Stimulated activated CD4-positive, alpha-beta T cell treated with anti-CD3 and anti-CD28 coated beads, Interleukin-4, amount 100 ng/mL, for 24 hours (primary cell): ENCODE measurements at places on chromosomes 2 and 18.

- DNase-seq, result no peak
Measured at GRCh38 chr2:126785862-126786261, 112.8 kb upstream of the TEX51 start.

DNA sequence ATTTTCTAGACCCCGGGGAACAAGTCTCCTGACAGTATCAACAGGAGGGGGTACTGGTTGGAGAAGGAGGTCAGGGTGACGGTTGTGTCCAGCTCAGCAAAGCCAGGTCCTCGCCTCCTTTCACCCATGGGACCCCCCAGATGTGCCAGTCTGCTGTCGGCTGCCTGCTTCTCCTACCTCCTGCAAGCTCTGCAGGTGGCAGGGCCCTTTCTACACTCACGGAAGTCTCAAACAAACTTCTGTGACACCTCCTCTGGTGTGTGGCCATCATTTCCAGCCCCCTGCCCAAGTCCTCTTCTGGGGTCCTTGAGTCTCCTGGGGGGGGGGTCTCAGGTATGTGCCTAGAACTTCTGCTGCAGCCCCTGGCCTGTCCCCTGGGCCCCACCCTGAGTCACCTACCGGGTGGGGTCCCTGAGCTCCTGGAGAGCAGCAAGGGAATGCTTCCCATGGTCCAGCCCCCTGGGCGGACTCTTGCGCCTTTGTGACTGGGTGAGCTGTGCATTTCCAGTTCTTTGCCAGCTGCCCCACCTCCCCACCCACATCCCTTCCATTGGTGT lies 12.8 kb downstream of the SH3RF3 start:
- DNase-seq, result no peak

GRCh38 chr18:72871091-72871490 lies 3.3 kb upstream of the NETO1 start:
- no peak for DNase-seq

DNA sequence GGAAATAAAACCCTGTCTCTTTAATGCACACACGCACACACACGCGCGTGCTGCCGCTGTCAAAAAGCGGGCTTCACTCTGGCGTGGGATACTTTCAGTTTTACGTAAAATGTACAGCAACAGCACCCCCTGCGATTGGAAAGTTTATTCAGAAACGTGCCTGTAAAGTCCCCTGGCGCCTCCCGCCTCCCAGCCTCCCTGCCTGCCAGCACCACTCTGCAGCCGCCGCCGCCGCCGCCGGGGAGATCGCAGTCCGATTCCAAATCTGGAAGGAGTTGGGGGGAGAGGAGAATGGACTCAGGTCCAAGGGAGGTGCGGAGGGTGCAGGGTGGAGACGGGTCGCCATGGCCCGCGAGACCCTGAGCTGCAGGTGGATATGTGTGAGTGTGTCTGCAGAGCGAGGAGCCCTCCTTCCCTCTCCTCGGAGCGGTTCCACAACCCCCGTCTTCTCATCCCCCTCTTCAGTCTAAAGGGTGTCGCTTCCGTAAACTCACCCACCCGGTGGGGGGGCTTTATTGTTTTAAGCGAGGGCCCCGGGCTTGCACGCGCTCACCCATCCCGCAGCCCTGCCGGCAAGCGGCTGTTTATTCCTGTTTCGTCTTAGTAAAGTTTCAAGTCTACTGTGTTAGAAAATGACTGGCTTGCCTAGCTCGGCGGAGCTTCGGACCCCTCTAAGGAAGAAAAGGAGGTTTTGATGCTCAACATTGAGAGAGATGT lies 1.8 kb upstream of the BCL11A start:
- DNase-seq, result peak; percentile 58

- no peak for DNase-seq
Measured at GRCh38 chr2:218839430-218839829, 7.8 kb upstream of the PRKAG3 start.

DNA sequence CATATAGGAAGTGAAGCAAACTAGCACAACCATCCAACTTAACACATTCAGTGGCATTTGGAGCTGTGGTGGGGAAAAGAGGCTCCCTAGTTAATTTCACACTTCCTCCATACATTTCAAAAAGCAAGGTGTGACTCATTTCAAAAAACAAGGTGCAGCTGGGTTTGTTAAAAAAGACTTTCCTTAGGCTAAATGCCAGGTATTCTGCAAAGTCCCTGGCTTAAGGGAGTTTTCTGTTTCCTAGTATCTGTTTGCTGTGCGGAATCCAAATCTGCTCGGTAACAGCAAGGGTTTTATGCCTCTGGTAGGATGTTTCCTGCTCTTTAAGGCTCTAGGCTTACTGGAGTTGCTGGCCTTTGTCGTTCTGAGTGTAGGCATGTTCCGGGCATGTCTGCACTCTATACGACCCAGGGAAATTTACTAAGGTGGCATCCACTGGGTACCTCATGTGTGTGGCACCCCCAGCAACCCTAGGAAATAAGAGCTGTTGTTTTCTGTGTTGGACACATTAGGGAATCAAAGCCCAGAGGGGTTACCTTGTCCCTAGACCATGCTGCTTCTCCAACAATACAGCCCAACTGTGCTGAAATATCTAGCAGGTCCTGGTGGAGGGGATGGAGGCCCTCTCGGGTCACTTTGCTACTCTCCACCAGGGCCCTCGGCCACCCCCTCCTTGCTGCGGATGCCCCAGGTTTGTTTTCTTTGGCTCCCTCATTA lies 634 bp upstream of the MSGN1 start:
- DNase-seq, result no peak

DNA sequence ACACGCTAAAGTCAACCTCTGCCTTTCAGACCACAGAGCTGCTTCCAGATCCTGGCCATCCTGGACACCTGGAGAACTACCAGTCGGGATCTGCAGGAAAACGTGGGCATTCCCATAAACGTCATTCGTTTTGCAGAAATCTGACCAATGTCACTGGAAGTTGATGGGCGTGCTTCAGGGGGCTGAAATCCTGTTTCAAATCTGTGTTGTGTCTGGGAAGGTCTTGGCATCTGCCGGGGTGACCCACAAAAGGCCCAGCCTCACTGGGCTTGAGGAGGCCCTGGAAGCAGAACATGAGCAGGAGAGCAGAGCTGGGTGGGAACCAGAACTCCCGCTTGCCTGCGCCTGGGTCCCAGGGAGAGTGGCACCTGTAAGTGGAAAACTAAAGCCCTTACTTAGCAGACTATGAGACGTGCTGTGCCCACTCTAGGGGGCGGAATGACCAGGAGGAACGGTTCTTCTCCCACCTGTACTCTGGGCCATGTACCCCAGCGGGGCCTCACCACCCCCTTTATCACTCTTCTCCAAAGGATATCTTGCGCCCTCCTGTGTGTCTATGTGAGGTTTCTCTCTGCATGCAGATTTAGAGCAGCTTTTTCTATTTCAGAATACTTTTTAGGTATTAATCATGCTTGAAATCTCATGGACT lies 200.9 kb downstream of the FAM210A start:
- no peak for DNase-seq

DNA sequence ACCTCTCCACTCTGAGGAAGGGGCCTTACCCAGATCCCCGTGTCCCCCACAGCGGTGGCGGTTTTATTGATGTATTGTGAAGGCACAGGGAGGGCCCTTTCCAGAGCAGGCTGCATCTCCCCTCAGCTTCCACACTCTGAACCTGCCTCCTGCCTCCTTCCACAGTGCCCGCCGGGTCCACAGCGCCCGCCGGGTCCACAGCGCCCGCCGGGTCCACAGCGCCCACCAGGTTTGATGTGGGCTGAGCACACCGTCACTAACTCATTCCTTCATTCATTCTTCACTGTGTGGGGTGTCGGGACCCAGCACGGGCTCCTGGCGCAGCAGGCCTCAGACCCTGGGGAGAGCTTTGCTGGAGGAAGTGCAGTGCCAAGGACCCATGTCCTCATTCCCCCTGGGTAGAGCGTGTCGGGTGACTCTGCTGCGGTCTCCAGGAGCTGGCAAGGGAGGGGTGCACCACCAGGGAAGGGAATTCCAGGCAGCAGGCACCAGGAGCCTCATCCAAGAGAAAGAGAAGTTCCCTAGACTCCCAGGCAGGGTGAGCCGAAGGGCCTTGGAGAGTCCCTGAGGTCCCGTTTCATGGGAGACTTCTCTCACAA lies 57.1 kb downstream of the HPCAL1 start:
- no peak for DNase-seq

GRCh38 chr2:171141320-171141719 lies 19.4 kb downstream of the TLK1 start:
- no peak for DNase-seq

GRCh38 chr2:147348931-147349555 lies 495.8 kb upstream of the ACVR2A start:
- DNase-seq, result no peak

DNA sequence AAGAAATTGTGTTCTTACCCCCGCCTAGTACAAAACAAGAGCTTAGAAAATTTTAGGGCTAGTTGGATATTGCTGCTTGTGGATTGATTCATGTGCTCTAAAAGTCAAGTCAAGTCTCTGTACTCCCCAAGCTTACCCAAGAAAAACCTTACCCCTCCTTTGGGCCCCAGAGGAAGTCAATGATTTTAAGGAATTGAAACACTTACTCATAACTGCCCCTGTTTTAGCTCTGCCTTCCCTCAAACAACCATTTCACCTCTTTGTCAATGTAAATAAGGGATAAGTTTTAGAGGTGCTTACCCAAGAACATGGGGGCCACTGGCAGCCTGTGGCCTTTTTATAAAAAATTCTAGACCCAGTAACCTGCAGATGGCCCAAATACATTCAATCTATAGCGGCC lies 136.6 kb upstream of the RMP24 start:
- no peak for DNase-seq

GRCh38 chr2:197813093-197813787 lies 8.8 kb downstream of the PLCL1 start:
- peak; percentile 20 for DNase-seq

GRCh38 chr2:101619191-101619591 lies 78.3 kb upstream of the MAP4K4 start:
- DNase-seq, result no peak

GRCh38 chr2:99959261-99960014 lies 183.0 kb downstream of the AFF3 start:
- DNase-seq, result no peak

- DNase-seq, result no peak
Measured at GRCh38 chr2:218448934-218449333, 30.0 kb downstream of the VIL1 start.

GRCh38 chr18:45792506-45793263 lies 32.8 kb upstream of the SIGLEC15 start:
- no peak for DNase-seq

DNA sequence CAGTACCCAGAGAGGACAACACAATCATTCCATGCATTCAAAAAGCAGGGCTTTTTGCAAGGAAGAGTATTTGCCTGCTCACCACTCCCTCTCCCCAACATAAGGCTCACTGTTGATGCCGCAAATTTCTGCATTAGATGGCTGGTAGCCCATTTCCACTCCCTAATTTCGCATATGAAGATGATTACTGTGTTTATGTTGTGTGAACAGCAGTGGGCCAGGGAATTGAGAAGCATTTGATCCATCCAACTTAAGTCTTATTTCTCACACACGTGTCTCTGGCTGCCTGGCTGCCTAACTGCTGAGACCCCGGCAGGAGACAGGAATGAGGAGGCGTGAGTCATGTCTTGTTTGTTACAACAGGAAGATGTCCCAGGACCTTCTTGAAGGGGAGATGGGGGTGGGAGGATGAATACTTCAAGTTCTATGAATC lies 294.1 kb downstream of the ALK start:
- no peak for DNase-seq

- DNase-seq, result no peak
Measured at GRCh38 chr2:29725610-29726009, 195.8 kb downstream of the ALK start.

DNA sequence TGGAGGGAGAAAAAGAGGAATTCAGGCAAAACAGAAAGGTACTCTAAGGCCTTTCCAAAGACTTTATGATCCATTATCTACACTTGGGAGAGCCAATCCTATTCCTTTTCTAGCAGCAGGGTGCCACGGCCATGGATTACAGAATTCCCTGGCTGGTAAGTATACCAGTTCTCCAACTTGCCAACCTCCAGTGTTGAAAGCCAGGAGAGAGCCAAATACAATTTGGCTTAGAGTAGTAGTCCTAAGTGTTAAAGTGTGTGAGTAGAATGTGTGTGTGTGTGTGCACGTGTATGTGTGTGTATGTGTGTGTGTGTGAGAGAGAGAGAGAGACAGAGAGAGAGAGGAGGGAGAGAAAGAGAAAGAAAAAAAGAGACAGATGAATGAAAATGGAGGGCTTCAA lies 43.3 kb downstream of the WDPCP start:
- DNase-seq, result no peak

DNA sequence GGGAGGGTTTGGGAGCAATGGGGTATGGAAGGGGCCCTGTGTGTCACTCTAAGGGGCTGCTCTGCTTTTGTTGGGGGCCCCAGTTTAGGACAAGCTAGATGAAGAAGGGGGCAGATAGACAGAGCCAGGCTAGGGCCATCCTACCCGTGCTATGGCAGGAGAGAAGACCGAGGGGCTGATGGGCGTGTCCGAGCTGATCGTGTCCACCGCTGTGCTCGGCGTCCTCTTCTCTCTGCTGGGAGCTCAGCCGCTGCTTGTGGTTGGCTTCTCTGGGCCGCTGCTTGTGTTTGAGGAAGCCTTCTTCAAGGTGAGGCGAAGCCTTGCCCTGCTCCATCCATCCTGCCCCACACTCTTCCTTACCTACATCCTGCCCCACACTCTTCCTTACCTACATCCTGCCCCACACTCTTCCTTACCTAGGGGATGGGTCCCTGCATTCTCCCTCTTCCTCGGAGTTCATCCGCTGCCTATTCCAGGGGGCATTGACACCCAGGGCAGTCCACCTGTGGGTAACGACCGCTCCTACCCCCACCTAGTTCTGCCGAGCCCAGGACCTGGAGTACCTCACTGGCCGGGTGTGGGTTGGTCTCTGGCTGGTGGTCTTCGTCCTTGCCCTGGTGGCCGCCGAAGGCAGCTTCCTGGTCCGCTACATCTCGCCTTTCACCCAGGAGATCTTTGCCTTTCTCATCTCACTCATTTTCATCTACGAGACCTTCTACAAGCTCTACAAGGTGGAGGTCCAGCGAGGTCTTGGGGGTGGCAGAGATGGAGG lies 8.9 kb downstream of the SLC4A3 start:
- DNase-seq, result no peak

GRCh38 chr2:211512806-211513205 lies 956.4 kb downstream of the CPS1 start:
- DNase-seq, result no peak

GRCh38 chr2:71659868-71660518 lies 206.6 kb downstream of the DYSF start:
- DNase-seq, result no peak

DNA sequence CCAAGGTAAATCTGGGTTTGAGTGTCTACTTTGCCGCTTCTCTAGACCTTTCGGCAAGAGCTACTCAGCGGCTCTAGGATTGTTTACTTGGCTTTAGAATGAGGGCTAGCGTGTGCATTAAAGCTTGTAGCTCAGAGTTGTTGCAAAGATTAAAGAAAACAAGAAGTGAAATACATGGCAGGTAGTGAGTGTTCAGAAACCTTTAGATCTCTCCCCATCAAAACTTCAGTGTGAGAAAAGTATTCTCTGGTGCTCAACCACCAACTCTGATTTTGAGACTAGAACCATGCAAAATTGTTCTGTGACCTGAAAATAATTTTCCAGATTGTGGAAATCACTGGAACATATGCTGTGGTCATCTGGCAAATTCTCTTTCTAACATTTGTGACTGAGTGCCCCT lies 512.0 kb downstream of the CMPK2 start:
- no peak for DNase-seq

- DNase-seq, result no peak
Measured at GRCh38 chr2:189802396-189802912, 18.2 kb downstream of the PMS1 start.
